ENCODE measurements at places on chromosomes 1 and 21. TPM values are rescaled to one million over a fixed set of nuclear protein-coding genes. Genes with fewer than 3 reads are reported as not detected.

TMEM82 gene
- not detected for total RNA-seq

ADGRL4 gene
- not detected for total RNA-seq

COL8A2 gene
- total RNA-seq, result 0.08 TPM

S100A12 gene
- not detected for total RNA-seq

PRKCZ gene
- 9.6 TPM for total RNA-seq

ZNF648 gene
- total RNA-seq, result not detected

NIPAL3 gene
- total RNA-seq, result 7.3 TPM

SPRR1A gene
- total RNA-seq, result not detected

LRRC3 gene
- total RNA-seq, result 2.1 TPM

KCNJ6 gene
- total RNA-seq, result 3.9 TPM

PROK1 gene
- not detected for total RNA-seq

AZIN2 gene
- 0.66 TPM for total RNA-seq

ST6GALNAC5 gene
- not detected for total RNA-seq

RNF186 gene
- total RNA-seq, result not detected

OXCT2 gene
- total RNA-seq, result 0.30 TPM

PRCC gene
- 75.7 TPM for total RNA-seq

WDR64 gene
- total RNA-seq, result not detected

REN gene
- not detected for total RNA-seq

ANKRD65 gene
- total RNA-seq, result 0.19 TPM

SLC1A7 gene
- total RNA-seq, result not detected

EXO1 gene
- total RNA-seq, result 25.9 TPM

ATP1A2 gene
- 0.10 TPM for total RNA-seq

MAP10 gene
- 0.83 TPM for total RNA-seq

SELENBP1 gene
- 6.5 TPM for total RNA-seq

LRRC38 gene
- total RNA-seq, result 0.06 TPM

CNKSR1 gene
- 0.15 TPM for total RNA-seq

ADAM30 gene
- total RNA-seq, result not detected

PIGR gene
- not detected for total RNA-seq

WDR47 gene
- total RNA-seq, result 7.9 TPM

LRRIQ3 gene
- 0.53 TPM for total RNA-seq

CYP4A11 gene
- not detected for total RNA-seq

IARS2 gene
- 88.1 TPM for total RNA-seq

MTHFR gene
- 4.5 TPM for total RNA-seq

ACOT11 gene
- 2.5 TPM for total RNA-seq

CFHR4 gene
- total RNA-seq, result not detected

MRPS14 gene
- total RNA-seq, result 24.4 TPM

BTG2 gene
- 16.0 TPM for total RNA-seq

KLHDC8A gene
- 0.79 TPM for total RNA-seq

CELF3 gene
- not detected for total RNA-seq

AK5 gene
- total RNA-seq, result 7.9 TPM

LCE1F gene
- not detected for total RNA-seq

ZBTB17 gene
- total RNA-seq, result 10.2 TPM

C1QC gene
- not detected for total RNA-seq

All from A549 treated with Mapracorat at 1 μM for 4 hours (cell line).